ENCODE measurements at places on chromosomes 7 and 10. TPM values are rescaled to one million over a fixed set of nuclear protein-coding genes. Genes with fewer than 3 reads are reported as not detected.

The SCIN gene
- 6.2 TPM for total RNA-seq

The IFIT1B gene
- total RNA-seq = not detected

The LIPM gene
- total RNA-seq = not detected

The MSMB gene
- total RNA-seq = not detected

The DNA2 gene
- total RNA-seq = 6.2 TPM

The OR2A1 gene
- 0.37 TPM for total RNA-seq

The SYCE1 gene
- total RNA-seq = not detected

The MARVELD1 gene
- total RNA-seq = 21.0 TPM

The SOSTDC1 gene
- total RNA-seq = 18.7 TPM

- no peak overlapping the region for H3K4me3 ChIP-seq
- no peak for DNase-seq
- H3K4me1 ChIP-seq = no peaks in the 10 kb centered on the region
- no peak overlapping the region for H3K27ac ChIP-seq
- H3K36me3 ChIP-seq = no peaks in the 10 kb centered on the region
- H3K27me3 ChIP-seq = no peaks in the 10 kb centered on the region
Measured at GRCh38 chr7:147153571-147153970, 1037.0 kb downstream of the CNTNAP2 start.

DNA sequence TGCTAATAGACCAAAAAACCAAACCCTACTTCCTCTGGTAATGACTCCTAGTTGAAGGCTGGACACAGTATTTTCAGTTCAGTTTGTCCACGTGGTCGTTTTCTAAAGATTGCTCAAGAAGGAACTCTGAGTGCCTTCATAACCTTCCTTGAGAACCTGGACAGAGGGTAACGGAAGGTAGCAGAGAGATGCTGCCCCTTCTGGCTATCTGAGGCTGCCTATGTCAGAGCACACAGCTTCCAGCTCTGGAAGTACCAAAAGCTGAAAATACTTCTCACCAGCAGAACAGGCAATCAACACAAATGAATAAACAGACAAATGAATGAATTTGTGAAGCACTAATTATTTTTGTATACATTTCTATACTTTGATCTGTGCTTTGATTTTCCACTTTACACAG lies 85.2 kb downstream of the AMPH start:
- no peaks in the 10 kb centered on the region for H3K36me3 ChIP-seq
- no peaks in the 10 kb centered on the region for H3K27me3 ChIP-seq
- DNase-seq = no peak
- no peaks in the 10 kb centered on the region for H3K4me1 ChIP-seq
- H3K27ac ChIP-seq = no peak overlapping the region

GRCh38 chr7:70681469-70682350 lies 450.2 kb upstream of the GALNT17 start:
- peak; percentile 41 for DNase-seq
- no peak overlapping the region for H3K4me3 ChIP-seq

- no peaks in the 10 kb centered on the region for H3K36me3 ChIP-seq
- H3K4me3 ChIP-seq = no peak overlapping the region
- H3K27ac ChIP-seq = no peak overlapping the region
- H3K4me1 ChIP-seq = peaks cover 27% of the 10 kb centered on the region
Measured at GRCh38 chr10:71622154-71622526, 97.4 kb downstream of the C10orf105 start.

DNA sequence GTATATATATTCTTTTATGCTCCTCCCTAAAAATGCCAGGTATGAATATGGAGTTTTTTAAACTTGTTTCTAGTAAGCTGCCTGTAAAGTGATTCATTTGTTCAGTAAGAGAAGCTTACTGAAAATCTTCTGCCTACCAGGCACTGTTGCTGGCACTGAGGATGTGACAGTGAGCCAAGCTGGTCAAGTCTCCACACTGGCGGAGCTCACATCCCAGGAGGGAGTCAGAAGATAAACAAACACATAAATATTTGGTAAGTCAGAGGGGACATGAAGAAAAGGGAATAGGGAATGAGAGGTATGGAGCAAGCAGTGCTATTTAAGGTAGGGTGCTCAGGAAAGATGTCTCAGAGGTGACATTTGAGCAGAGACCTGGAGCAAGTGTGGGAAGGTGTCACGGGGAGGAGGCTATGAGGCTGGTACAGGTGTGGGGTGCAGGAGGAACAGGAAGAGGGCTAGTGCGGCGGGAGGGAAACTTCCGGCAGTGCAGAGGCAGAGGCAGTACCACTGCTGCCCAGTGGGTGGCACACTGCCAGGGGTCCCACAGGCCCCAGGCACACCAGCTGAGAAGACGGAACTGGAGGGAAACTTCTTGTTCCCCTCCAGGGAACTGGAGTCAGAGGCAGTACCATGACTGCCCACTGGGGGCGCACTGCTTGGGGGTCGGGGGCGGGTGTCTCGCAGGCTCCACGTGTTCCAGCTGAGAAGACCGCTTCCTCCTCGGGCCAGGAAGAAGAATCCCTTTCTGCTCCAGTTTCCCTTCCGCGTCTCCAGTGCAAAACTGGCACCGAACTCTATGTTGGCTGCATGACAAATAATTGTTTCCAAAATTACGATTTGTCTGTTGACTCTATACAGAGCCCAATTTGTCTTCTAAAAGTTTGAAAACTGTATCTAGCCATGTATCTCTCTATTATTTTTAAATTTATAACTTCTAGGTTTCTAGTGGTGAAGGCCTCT lies 161.0 kb downstream of the TEX36 start:
- DNase-seq = no peak
- no peak overlapping the region for H3K4me3 ChIP-seq
- no peaks in the 10 kb centered on the region for H3K4me1 ChIP-seq
- H3K36me3 ChIP-seq = no peaks in the 10 kb centered on the region
- no peak overlapping the region for H3K27ac ChIP-seq

DNA sequence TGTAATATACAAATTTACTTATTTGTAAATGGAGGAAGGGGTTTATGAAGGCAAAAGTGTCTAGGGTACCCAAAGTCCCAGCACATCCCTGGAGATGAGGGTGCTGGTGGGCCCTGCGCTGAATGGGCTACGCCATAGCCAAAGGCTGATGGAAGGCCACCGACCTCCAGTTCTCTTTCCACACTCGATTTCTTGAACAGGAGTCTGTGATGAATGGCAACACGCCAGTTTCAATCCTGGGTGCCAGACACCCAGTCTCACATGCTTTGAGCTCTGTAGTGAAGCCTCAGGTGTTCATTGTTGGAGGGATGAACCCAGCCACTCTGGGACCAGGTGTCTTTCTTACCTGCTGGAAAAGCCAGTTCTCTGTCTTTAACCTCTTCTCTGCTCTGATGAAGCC lies 752 bp downstream of the LRMDA start:
- H3K4me3 ChIP-seq = peak overlapping the region; percentile 67
- no peaks in the 10 kb centered on the region for H3K36me3 ChIP-seq

DNA sequence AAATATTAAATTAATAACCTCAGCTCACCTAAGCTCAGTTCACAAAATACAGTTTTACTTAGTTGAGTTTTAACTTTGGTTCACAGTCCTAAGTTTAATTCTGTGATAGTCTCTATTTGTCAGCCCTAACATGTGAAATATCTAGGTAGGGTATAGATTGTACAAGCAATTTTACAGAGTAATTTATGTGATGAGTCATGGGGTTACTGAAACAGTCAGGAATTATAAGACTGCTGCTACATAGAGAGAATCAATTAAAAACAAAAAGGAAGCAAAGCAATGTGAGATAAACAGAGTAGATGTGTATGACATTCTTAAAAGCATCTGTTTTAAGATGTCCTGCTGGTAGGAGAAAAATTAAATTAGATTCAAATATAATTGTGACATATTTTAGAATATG lies 1018.2 kb upstream of the KCND2 start:
- H3K4me3 ChIP-seq = no peak overlapping the region
- H3K27ac ChIP-seq = no peak overlapping the region
- no peaks in the 10 kb centered on the region for H3K27me3 ChIP-seq
- no peak for DNase-seq

DNA sequence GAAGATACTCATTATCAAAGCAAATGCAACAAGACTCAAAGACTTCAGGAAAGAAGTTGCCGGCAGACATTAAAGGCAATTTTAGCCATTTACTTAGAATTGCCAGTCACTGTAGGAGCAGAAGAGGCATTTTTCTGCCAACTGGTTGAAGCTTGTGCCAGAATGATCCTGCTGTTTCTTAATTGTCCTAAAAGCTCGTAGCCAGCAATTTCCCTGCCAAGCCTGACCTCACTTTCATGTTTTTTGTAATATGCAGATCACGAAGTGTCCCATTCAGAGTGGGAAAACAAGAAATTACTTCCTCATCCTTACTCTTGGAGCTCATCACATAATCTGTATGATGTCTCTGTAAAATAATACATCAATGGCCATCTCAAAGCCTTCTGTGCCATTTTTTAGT lies 130.9 kb upstream of the ANKRD1 start:
- peaks cover 6% of the 10 kb centered on the region for H3K4me1 ChIP-seq
- no peak overlapping the region for H3K4me3 ChIP-seq
- H3K27me3 ChIP-seq = no peaks in the 10 kb centered on the region

- no peaks in the 10 kb centered on the region for H3K36me3 ChIP-seq
- H3K27ac ChIP-seq = no peak overlapping the region
- no peak for DNase-seq
- no peaks in the 10 kb centered on the region for H3K27me3 ChIP-seq
Measured at GRCh38 chr10:8803992-8804391, 749.5 kb downstream of the GATA3 start.

- H3K4me1 ChIP-seq = peaks cover 14% of the 10 kb centered on the region
- no peak overlapping the region for H3K4me3 ChIP-seq
- no peaks in the 10 kb centered on the region for H3K36me3 ChIP-seq
- peaks cover 28% of the 10 kb centered on the region for H3K27me3 ChIP-seq
Measured at GRCh38 chr7:101746314-101746713, 71.1 kb upstream of the CUX1 start.

- DNase-seq = no peak
- no peaks in the 10 kb centered on the region for H3K36me3 ChIP-seq
- H3K4me3 ChIP-seq = no peak overlapping the region
Measured at GRCh38 chr10:116053910-116054309, 219.1 kb downstream of the GFRA1 start.

DNA sequence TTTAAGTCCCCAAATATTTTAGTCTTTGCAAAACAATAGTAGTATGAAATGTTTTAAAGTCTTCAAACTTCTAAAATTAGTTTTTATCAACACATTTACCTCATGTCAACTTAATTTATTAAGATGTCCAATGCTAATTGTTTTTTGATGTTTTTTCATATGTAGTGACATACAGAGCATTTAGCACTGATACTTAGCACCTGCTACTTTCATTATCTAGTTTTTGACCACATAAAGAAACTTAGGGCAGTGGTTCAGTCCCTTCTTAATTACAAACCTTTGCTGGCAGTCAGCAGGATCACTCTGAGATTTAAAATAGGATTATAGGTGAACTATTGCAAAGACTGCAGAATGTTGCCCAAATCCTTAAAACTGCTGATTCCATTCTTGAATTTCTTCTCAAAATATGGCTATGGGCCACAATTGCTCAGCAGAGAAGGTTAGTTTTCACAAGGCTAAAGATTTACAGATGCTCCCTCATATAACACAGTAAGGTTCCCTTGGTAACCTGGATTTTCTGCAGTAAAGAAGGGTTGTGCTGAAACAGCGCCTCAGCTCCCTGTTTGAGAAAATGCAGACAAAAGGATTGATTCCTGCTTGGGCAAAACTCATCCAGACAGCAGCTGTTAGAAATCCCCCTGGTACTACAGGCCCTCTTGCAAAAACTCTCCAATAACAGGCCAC lies 3.4 kb downstream of the GPR85 start:
- no peaks in the 10 kb centered on the region for H3K27me3 ChIP-seq
- no peak for DNase-seq
- no peaks in the 10 kb centered on the region for H3K36me3 ChIP-seq
- no peak overlapping the region for H3K27ac ChIP-seq
- no peak overlapping the region for H3K4me3 ChIP-seq
- H3K4me1 ChIP-seq = peaks cover 10% of the 10 kb centered on the region

DNA sequence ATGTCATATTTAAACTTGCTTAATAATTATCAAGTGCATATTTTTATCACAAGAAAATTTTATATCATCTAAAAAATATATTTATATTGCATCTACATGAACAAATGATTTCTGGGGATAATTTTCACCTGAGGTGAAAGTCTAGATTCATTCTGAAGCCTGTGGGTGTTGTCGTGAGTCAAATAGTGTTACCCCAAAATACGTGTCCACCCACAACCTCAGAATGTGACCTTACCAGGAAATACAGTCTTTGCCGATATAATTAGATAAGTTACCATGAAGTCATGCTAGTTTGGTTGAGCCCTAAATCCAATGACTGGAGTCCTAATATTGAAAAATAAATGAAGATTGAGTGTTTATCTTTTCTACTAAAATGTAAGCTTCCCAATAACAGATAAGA lies 203.0 kb upstream of the MDFIC start:
- H3K27me3 ChIP-seq = no peaks in the 10 kb centered on the region
- no peak for DNase-seq
- no peak overlapping the region for H3K27ac ChIP-seq
- H3K4me3 ChIP-seq = no peak overlapping the region
- no peaks in the 10 kb centered on the region for H3K36me3 ChIP-seq

GRCh38 chr10:1978584-1978983 lies 241.3 kb upstream of the ADARB2 start:
- no peaks in the 10 kb centered on the region for H3K36me3 ChIP-seq
- H3K4me3 ChIP-seq = no peak overlapping the region
- H3K4me1 ChIP-seq = no peaks in the 10 kb centered on the region
- H3K27me3 ChIP-seq = no peaks in the 10 kb centered on the region

DNA sequence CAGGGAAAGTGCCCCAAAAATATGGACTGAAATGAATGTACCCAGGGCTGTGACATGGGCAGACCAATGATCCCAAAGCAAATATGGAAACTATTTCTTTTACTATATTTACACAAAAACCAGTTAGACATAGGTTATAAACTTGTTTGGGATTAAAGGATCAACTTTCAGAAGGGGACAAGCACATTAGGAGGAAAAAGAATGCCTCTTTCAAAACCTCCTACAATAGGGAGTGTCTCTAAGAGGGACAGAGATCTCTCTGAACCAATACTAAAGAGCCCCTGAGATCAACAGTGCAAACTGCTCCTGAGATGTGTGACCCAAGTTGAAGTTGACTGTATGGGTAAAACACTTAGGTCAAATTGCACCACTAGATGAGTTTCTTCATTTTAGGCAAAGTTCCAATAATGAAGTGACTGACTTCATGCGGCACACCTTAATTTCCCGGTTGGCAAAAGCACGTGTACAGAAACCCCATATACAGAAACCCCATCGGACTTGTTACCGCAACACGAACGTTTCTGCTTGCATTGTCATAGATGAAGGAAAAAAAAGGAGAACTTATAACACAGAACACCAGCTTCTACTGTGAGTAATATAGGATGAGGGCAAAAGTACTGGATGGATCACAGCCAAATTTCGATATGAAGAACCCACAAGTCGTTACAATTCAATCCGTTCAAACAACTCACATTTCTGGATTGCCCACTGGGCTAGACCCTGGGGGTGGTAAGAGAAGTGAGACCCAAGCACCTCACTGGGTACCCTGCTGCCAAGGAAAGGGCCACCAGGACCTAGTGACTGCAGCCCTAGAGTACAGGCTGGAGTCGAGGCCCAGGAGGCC lies 4.3 kb downstream of the SVIL start:
- peaks cover 48% of the 10 kb centered on the region for H3K4me1 ChIP-seq
- H3K27me3 ChIP-seq = no peaks in the 10 kb centered on the region
- H3K4me3 ChIP-seq = no peak overlapping the region
- H3K36me3 ChIP-seq = no peaks in the 10 kb centered on the region

- peak; percentile 41 for DNase-seq
- no peaks in the 10 kb centered on the region for H3K27me3 ChIP-seq
- H3K27ac ChIP-seq = no peak overlapping the region
- H3K4me1 ChIP-seq = peaks cover 10% of the 10 kb centered on the region
- no peaks in the 10 kb centered on the region for H3K36me3 ChIP-seq
- H3K4me3 ChIP-seq = no peak overlapping the region
Measured at GRCh38 chr7:144622745-144623144, 213.1 kb downstream of the TPK1 start.

All from stomach (tissue), 19 donors.